ENCODE measurements at places on chromosomes 3 and 15.

- DNase-seq, result no peak
Measured at GRCh38 chr3:152073267-152073666, 195.5 kb upstream of the MBNL1 start.

DNA sequence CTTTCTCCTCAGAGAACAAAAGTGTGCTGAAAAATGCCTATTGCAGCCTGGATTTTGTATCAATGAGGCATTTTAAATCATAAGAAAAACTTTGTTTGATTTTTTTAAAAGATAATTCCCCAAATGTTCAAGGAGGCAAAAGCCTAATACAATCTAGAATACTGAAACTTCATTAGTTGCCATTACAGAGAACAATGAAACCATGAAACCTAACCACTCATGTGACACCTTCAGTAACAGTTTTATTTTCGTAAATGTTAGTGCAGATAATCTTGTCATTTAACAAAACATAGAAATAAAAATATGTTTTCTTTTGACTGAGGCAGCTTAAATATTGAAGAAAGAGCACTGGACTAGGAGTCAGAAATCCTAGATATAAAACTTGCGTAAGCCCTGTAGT is 655.9 kb downstream of the RBMS3 start:
- DNase-seq, result no peak

DNA sequence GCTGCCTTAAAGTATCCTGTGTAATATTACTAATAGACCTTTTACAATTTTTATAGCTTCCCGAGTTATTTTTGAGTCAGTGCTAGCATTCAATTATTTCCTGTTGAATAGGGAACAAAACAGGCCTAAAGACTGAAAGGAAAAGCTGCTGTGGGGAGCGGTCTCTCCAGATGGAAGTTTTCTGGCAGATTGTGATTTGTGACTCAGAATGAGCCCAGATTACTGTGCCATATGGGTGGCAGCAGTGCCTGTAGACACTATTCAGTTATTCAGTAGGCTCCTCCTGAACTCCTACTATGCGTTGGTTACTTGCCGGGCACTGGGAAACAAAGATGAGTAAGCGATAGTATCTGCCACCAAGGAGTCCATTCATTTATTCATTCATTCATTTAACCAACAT is 211.8 kb downstream of the CHST2 start:
- no peak for DNase-seq

DNA sequence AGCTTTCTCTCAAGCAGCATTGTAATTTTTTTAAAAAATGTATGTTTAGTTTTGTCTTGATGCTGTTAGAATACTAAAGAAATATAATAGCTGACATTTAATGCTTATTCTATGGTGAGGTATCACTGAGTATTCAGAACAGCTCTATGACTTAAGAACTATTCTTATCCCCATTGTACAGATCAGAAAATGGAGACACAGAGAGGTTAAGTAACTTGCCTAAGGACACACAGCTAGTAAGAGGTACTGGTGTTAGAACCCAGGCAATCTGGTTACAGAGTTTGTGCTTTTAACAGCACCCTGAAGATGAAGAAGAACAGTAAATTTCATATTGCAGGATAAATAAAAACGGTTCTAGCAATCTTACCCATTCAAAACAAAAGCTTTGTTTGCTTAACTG is 15.5 kb downstream of the PLA2G4D start:
- DNase-seq, result no peak

- DNase-seq, result no peak
Measured at GRCh38 chr15:37246065-37246464, 145.7 kb upstream of the MEIS2 start.

DNA sequence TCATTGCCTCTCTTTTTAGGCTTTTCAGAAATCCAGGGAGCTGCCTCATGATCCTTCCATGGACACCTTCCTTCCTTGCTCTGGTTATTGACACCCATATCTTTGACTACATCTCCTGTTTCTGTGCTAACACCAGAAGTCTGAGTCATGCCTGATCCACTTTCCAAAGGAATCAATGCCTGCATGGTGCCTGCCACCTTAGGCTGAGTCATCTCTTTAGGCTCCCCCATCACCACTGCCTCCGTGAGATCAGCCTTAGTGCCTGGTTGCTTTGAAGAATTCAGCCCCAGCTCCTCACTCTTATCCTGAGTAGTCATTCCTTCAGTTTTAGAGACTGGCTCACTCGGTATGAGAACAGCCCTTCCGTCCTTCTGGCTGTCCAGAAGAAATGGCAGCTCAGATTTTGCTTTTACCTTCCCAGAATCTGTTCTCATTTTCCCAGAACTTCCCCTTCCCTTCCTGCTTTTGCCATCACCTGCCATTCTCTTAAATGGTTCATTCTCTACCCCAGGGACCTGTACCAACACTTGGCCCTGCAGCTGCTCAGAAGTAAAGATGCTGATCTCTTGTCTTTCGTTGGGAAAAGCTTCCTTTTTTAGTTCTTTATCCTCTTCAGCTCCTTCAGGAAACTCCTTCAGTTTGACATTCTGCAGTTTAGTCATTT is 105.3 kb downstream of the MAP4 start:
- DNase-seq, result no peak

DNA sequence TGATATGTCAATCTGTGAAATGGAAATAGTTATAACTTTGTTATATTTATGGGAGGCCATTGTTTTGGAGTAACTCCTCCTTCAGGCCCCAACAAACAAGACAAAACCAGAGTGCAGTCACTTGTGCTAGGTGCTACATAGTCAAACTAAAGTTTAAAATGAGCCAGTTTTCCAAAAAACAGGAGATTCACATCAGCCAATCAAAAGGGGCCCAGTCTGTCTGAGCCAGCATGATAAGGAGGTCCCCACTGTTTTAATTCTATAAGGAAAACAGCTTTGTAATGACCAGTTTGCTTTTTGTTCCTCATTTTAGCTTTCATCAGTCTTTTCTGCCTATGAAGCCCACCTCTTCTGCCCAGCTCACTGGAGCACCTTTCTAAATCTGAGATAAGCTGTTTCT is 94.7 kb upstream of the SLC7A14 start:
- no peak for DNase-seq

DNA sequence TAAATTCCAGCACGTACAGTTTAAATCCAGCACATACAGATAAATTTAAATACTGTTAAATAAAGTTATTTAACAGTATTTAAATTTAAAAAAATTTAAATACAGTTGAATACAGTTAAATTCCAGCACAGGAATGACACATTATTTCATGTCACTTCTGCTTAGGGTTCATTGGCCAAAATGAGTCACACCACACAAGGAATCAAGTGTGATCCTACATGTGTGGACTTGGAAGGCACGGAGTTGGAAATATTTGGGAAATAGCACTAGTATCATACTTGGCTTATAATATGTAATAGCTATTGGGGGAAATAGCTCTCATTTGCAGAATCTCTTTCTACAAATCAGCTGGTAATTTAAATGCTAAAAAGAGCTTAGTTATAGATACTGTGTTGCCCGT is 10.6 kb downstream of the RAB7A start:
- DNase-seq, result no peak

- no peak for DNase-seq
Measured at GRCh38 chr3:124178531-124178930, 186.6 kb upstream of the ROPN1 start.

- DNase-seq, result no peak
Measured at GRCh38 chr3:170149016-170149415, 32.5 kb downstream of the PHC3 start.

DNA sequence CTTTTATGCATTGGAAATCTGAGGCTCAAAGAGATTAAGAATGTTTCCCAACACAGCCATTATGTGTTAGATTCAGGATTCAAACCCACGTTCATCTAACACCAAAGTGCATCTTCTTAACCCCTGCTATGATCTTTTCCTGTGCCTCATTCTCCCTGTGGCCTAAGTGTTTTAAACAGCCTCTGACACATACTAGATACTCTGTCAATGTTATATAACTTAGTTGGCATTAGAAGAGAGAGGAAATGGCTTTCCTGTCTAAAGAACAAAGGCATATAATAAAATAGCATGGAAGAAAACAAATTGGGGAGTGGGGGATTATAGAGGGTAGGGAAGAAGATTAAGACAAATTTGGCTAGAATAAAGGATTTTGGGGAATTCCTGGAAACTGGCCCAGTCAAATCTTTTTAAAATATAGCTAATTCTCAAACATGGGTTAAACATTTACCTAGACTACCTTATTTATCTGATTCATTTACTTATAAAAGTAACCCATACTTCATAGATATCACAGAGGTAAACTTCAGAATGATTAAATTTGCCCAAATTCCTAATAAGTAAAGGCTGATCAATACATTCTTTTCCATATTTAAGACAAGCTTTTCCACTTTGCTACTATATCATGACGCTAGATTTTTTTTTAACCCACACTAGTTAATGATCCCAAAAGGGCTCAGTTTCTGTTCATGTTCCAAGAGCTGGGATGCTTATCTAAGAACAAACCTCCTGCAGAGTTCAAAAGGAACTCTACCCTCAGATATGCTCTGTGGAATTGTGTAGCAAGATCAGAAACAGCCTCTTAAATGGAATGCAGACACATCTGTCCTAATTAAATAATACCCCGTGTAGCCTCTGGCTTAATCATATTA is 122.9 kb upstream of the PTPRG start:
- no peak for DNase-seq

DNA sequence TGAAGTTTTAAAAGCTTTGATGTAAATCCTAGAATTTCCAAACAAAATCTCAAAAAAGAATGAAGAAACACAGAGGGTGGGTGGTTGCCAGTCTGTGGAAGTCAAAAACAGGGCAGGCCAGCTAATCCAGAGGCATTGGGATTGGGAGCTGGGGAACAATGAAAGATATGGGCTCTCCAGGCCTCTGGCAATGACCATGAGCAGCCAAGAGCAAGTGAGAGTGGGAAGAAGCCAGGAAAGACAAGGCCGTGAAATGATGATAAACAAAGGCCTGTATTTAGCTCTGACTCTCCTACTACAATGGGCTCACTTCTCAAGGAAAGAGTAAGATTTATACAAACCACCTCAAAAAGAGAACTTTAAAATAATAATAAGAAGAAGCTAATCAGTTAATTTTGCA is 248.5 kb downstream of the ZMAT3 start:
- DNase-seq, result no peak
